ENCODE measurements at places on chromosomes 3 and 15. TPM values are rescaled to one million over a fixed set of nuclear protein-coding genes. Genes with fewer than 3 reads are reported as not detected.

Gene MYEF2
- 18.8 TPM for total RNA-seq

Gene FAM174B
- 57.7 TPM for total RNA-seq

Gene SPRED1
- 57.7 TPM for total RNA-seq

DNA sequence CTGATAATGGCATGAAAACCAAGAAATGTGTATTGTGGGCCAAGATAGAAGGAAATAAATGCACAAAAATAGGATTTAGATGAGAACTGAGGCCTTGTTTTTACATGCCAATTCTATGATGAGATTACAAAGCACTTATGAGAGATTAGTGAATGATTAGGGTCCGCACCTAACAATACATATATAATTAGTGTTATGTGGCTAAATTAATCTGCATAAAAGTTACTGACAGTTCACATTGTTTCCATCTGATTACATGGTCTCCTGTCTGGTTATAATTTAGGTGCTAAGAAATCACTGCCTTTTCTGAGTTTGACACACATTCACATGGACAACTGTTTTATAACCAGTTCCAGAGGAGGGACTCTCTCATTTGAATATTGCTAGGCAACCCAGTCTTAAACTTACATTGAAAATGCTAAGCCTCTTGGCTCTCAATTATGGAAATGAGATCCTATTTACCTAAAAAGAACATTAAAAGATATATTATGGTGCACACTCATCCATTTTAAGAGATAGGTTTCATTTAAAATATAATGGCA is 117.0 kb upstream of the ARL6 start:
- H3K27me3 ChIP-seq, result no peaks in the 10 kb centered on the region
- H3K4me1 ChIP-seq, result no peaks in the 10 kb centered on the region
- no peak overlapping the region for H3K4me3 ChIP-seq

DNA sequence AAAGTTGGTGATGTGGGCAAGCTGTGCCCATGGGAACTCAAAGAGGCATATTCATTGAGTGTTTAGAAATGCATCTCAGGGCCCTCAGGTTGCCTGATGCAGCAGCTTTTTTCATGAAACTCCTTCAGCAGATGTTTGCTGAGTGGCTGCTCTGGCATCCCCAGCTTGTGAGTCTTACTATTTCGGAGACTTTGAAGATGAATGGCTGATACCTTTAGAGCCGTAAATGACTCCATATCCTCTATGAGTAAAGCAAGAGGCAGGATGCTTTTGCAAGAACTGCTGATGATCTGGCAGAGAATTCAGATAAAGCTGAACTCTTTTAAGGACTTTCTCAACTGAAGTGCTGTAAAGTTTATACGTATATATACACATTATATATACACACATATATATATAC is 384.3 kb downstream of the CACNA2D3 start:
- no peaks in the 10 kb centered on the region for H3K4me1 ChIP-seq
- H3K36me3 ChIP-seq, result no peaks in the 10 kb centered on the region
- no peaks in the 10 kb centered on the region for H3K27me3 ChIP-seq
- H3K27ac ChIP-seq, result no peak overlapping the region

DNA sequence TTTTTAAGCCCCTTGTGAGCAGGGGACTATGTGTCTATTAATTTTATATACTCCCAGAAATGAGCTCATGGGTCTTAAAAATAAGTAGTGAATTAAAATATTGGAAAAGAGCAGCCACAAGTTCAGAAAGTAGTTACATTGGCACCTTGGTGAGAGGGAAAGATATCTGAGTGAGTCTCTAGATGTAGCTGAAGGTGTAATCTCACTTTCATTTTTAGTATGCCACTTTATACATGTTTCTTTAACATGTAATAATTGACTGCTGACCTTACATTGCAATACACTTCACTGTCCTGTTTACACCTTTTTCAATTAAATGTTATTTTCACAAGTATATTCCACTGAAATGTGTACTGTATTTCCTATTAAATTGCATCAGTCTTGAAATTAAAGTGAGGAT is 12.1 kb upstream of the PAK6 start:
- no peaks in the 10 kb centered on the region for H3K4me1 ChIP-seq
- H3K27ac ChIP-seq, result no peak overlapping the region
- H3K27me3 ChIP-seq, result no peaks in the 10 kb centered on the region
- DNase-seq, result no peak
- H3K36me3 ChIP-seq, result no peaks in the 10 kb centered on the region

- no peak overlapping the region for H3K27ac ChIP-seq
- no peaks in the 10 kb centered on the region for H3K27me3 ChIP-seq
- no peaks in the 10 kb centered on the region for H3K36me3 ChIP-seq
- DNase-seq, result no peak
Measured at GRCh38 chr3:150096700-150097587, 126.2 kb upstream of the PFN2 start.

DNA sequence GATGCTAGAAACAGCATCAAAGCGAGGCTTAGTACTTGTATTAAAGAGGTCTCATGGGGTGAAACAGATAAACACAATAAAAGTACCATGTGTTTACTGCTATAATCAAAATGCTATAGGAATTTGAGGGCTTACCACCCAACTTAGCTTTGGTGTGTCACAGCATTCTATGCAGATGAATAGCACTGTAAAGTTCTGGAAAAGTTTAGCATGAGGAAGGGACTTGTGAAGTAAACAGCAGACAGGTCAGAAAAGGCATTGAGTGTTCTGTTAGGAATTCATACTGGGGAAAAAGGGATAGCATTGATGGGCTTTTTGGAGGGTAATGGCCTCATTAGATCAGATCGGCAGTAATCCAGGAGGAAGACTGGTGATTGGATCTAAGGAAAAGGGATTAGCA is 505.3 kb downstream of the NLGN1 start:
- no peaks in the 10 kb centered on the region for H3K36me3 ChIP-seq
- no peaks in the 10 kb centered on the region for H3K4me1 ChIP-seq
- H3K27ac ChIP-seq, result no peak overlapping the region
- DNase-seq, result no peak
- H3K27me3 ChIP-seq, result no peaks in the 10 kb centered on the region
- H3K4me3 ChIP-seq, result no peak overlapping the region

DNA sequence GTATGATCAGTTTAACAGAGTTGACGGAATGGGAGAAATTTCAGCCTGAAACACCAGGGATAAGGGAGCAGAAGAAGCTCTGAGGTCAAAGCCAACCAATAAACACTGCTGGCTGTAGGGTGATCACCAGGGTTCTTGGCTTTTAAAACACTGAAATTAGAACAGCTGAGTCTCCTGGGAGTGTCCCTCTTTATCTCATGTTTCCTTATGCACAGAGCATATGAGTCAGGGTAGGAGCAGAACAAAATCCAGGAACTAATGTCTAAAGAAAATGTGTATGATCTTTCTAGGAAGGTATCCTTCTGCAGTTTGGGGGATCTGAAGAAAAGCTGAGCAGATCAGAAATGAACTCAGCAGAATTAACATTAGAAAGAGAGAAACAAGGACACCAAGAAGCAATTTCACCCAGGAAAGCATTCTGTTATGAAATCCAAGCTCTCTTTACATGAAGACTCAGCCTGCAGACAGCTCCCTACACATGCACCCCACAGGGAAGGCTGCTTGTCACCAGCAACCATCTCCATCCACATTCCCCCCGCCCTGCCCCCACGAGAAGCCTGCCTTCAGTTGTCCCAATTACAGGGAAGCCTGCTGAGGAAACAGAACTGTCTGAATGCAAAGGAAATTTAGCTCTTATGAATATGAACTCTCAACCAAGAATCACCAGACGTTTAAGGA is 469.7 kb downstream of the PDCD6IP start:
- H3K27ac ChIP-seq, result no peak overlapping the region
- DNase-seq, result no peak
- H3K4me1 ChIP-seq, result peaks cover 9% of the 10 kb centered on the region
- H3K27me3 ChIP-seq, result no peaks in the 10 kb centered on the region
- no peak overlapping the region for H3K4me3 ChIP-seq

DNA sequence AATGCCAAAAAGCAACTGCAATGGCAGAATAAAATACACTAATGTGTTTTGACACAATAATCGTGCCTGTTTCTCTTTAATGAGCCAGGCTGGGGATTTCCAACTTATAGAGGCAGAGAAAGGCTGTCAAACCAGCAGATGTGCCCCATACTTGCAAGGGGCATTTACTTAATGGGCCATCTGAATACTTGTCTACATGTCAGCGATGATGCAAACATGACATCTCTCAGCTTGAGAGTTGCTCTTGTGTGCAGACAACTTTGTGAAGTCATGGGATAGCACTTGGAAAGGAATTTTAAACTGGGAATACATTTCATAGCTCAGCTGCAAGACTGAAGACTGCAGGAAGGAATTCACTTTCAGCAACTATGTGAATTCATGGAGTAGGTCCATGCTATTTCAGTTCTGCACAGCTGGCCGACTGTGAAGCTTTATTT is 127.4 kb upstream of the ADAMTS9 start:
- H3K27ac ChIP-seq, result no peak overlapping the region
- no peaks in the 10 kb centered on the region for H3K27me3 ChIP-seq
- H3K4me1 ChIP-seq, result peaks cover 12% of the 10 kb centered on the region

DNA sequence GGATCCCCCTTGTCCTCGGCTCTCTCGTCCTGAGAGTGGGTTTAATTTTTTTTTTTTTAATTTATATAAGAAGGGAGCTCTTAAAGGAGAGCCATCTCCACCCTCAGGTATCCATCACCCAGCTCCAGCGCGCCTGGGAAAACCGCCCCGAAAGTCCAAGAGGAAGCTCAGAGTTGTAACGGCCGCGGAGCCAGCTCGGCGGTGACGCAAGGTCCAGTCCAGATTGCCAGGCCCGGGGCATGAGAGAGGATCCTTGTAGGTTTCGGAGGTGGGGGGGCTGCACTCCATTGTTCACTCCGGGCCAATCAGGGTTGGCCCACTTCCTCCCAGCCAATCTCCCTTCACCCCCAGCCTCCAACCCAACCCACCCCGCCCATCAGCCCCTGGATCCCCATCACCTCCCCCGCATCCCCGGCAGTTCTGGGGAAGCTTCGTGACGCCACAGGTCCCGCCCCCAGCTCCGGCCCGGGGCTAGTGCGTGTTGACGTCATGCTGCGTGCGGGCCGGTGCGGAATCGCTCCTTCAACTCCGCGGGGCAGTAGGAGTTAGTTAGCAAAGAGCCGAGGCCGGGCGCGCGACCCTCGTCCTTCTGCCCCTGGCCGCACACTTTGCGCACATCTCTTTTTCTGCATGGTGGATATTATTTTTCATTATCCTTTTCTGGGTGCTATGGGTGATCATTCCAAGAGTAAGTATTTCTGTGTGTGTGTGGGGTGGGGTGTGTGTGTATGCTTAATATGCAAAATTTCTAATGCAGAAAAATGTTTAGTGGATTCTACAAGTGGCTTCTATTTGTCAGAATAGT is at the start of gene ISL2:
Gene ISL2, plus strand, starts transcription at position 520 of the 805 bp plus-strand sequence. Its CDS starts 111 bp downstream, at position 631.
- H3K4me3 ChIP-seq, result peak within 1 kb of the TSS; percentile 40
- DNase-seq, result peak; percentile 84

GRCh38 chr15:92438471-92438870 is 44.8 kb downstream of the ST8SIA2 start:
- H3K4me1 ChIP-seq, result no peaks in the 10 kb centered on the region
- H3K27me3 ChIP-seq, result peaks cover 6% of the 10 kb centered on the region
- H3K27ac ChIP-seq, result no peak overlapping the region
- DNase-seq, result no peak

Data from lower lobe of right lung (tissue), 2 donors.